Ascending aorta (tissue), 2 donors: ENCODE measurements at places on chromosomes 5 and 9.
A peak's percentile ranks its signal among the peaks of the same experiment; 100 is the strongest.

- DNase-seq, result peak; percentile 100
- H3K4me3 ChIP-seq, result peak within 1 kb of the TSS; percentile 91
- H3K27me3 ChIP-seq, result no peaks in the 10 kb centered on the region
- H3K4me1 ChIP-seq, result peaks cover 6% of the 10 kb centered on the region
Measured at GRCh38 chr9:128276008-128276573, at the start of gene SWI5. SWI5 (plus strand) TSS chr9:128276276.

DNA sequence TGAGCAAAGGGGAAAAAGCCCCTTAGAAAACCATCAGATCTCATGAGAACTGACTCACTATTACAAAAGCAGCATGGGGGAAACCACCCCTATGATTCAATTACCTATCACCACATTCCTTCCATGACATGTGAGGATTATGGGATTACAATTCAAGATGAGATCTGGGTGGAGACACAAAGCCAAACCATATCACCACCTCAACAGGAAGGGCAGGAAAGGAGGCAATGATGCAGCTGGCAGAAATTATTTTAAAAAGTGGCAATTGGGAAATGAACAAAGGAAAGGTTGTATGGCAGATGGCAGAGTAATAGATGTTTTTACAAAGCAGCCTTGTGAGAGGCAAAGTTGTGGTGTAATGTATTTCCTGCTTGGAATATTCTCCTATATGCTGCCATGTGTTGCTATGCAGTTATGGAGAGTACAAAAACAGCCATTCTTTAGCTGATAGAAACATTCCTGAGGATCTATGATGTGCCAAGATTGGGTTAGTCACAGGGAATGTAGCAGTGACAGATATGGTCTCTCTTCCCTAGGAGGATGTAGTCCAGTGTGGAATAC is 138.8 kb downstream of the SMC2 start:
- no peaks in the 10 kb centered on the region for H3K4me1 ChIP-seq
- no peak for DNase-seq
- H3K27ac ChIP-seq, result no peak overlapping the region
- H3K27me3 ChIP-seq, result no peaks in the 10 kb centered on the region
- H3K4me3 ChIP-seq, result no peak overlapping the region
- H3K36me3 ChIP-seq, result no peaks in the 10 kb centered on the region

GRCh38 chr5:3009605-3010004 is 258.1 kb upstream of the IRX2 start:
- no peak for DNase-seq
- no peaks in the 10 kb centered on the region for H3K27me3 ChIP-seq
- H3K4me1 ChIP-seq, result no peaks in the 10 kb centered on the region
- no peaks in the 10 kb centered on the region for H3K36me3 ChIP-seq
- H3K27ac ChIP-seq, result no peak overlapping the region
- H3K4me3 ChIP-seq, result no peak overlapping the region

DNA sequence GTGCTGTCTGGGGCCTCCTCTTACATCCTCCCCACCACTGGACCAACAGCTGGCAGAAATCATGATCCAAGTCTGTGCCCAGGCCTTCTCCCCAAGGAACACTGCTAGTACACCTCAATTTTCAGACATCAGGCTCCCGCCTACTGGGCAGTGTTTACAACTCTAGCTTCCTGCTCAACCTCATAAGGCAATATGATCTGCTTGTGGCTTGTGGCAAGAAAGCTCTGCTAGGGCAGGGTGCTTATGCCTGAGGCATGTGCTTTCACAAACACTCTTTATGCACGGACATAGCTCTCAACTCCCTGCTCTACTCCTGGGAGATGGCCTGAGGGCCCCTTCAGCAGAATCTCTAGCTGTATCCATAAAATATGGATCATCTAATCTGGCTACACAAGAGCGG is 32.5 kb downstream of the SH3TC2 start:
- H3K4me3 ChIP-seq, result no peak overlapping the region
- H3K27ac ChIP-seq, result no peak overlapping the region
- DNase-seq, result no peak
- H3K27me3 ChIP-seq, result no peaks in the 10 kb centered on the region
- H3K4me1 ChIP-seq, result no peaks in the 10 kb centered on the region
- H3K36me3 ChIP-seq, result no peaks in the 10 kb centered on the region

- no peaks in the 10 kb centered on the region for H3K27me3 ChIP-seq
- no peak overlapping the region for H3K27ac ChIP-seq
- H3K4me3 ChIP-seq, result no peak overlapping the region
- no peaks in the 10 kb centered on the region for H3K4me1 ChIP-seq
Measured at GRCh38 chr5:155850370-155850769, 476.6 kb upstream of the SGCD start.
